ENCODE measurements at places on chromosomes 12 and 14.

DNA sequence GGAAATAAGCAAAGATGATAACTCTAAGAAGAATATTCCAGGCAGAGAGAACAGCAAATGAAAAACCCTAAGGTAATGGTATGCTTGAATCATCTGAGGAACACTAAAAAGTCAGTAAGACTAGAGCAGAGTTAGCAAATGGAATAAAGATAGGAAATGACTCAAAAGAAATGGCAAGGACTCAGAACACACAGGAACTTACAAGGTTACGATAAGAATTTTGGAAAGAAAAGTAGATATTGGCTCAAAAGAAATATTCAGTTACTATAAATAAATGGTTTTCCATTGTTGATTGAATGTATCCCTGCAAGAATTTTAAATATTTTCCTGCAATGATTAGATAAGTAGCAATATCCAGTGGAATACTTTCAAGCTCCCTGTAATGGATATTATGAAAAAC lies 705.8 kb downstream of the C12orf50 start:
- DNase-seq, result no peak

DNA sequence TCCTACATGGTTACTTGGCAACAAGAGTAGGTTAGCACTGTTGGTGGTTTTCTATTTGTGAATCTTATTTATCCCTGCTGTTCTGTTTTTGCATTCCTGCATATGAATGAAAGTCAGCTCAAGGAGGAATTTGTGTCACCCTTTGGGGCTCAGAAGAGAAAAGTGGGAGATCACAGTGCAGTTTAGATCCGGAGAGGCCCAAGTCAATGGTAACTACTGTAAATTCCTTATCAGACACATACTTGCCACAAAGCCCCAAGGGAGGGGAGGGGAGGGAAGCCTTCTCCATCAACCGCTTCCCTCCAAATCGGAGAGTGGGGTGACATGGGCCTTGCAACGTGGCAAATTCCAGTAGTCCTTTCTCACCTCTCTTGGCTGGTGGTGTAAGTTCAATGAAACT lies 15.0 kb downstream of the GSG1 start:
- no peak for DNase-seq

DNA sequence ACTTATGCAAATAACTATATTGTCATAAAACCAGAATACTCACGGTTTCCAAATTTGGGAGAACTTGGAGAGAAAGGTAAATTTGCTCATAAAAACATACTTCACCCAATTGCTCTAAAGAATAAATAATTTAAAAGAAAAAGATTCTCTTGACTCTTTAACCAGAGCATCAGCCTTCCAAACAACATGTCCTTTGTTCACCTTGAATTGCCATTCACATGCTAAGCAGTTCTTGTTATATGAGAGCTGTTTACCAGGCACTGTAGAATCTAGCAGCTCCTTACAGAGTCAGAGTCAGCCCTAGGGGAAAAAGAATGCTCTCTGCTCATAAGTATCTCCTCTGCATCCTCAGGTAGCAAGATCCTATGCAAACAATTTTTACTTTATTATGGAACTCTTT lies 10.2 kb downstream of the SLCO1A2 start:
- DNase-seq, result no peak

GRCh38 chr14:68479247-68479646 lies 313.6 kb downstream of the ZFP36L1 start:
- no peak for DNase-seq

DNA sequence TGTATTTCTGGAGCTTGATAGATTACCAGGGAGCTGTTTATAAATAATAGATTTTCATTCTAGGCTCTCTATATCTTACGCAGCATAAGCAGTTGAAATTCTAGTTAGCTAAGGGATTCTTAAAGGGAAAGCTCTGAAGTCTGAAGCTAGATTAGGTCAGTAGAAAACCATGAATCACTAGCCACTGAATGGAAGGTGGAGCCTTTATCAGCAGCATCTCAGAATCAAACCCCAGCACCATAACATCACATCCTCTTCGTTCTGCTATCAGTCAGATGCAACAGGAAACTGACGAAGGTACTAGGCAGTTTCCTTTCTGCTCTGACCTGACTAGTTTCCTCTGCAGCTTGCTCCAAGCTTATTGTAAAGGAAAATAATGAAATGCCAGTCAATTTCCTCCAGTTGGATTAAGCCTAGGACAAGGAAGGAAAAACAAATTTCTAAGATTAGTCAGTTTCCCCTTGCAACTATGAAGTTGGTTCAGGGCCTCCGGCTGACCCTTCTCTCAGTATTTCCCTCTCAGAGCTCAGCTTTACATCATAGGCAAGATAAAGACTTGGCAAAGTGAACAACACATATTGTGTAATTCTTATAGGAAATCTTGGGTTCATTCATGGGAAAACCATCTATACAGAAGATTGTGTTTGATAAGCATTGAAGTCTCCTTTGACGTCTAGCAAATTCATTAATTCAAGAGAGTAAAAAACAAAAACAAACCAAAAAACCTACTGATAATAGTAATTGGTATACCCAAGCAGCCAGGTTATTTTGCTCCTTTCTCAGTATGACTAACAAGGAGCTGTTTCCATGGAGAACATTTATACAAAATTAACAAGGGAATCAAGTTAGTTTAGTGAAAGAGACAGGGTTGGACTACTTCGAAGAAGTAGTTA lies 43.4 kb upstream of the CFAP54 start:
- DNase-seq, result no peak

GRCh38 chr12:78797196-78797931 lies 67.2 kb upstream of the SYT1 start:
- DNase-seq, result no peak

GRCh38 chr12:94561943-94562411 lies 88.4 kb downstream of the TMCC3 start:
- no peak for DNase-seq

DNA sequence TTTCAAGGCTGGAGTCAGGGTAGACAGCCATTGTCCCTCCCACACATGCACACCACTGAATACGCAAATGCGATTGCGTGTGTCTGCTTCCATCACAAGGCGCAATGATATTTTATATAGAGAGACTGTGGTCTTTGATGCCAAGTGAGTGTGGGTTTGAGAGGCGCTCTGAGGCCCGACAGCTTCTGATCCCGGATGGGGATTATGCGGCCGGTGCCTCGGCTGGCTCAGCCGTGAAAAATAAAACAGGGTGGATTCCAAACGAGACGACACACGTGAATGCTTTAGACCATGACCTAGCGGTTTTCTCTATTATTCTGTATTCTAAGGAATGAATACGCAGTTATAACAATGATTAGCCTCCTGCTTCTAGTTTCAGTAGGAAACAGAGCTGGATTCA lies 72.5 kb downstream of the TMEM132D start:
- DNase-seq, result no peak

GRCh38 chr14:58082011-58082410 lies 70.0 kb downstream of the ARMH4 start:
- DNase-seq, result no peak

- no peak for DNase-seq
Measured at GRCh38 chr12:117360551-117361346, 677 bp downstream of the NOS1 start.

DNA sequence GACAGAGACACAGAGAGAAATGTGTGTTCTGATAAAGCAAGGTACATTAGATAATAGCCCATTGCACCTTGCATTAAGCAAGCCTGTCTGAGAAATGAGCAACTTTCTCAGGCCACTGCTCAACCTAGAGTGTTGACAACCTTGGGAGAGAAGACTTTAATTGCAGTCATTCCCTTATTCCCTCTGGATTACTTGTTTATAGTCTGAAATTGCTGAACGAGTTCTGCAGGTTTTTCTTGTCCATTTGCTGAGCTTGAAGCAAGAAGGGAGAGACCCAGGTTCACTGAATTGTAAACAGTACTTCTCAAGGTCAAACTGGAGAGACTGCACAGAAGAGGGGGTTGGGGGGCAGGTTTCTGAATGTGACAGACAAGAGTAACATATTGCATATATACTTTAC lies 159.4 kb upstream of the PLEKHG7 start:
- no peak for DNase-seq

- no peak for DNase-seq
Measured at GRCh38 chr12:103832048-103832997, 8.7 kb downstream of the NT5DC3 start.

DNA sequence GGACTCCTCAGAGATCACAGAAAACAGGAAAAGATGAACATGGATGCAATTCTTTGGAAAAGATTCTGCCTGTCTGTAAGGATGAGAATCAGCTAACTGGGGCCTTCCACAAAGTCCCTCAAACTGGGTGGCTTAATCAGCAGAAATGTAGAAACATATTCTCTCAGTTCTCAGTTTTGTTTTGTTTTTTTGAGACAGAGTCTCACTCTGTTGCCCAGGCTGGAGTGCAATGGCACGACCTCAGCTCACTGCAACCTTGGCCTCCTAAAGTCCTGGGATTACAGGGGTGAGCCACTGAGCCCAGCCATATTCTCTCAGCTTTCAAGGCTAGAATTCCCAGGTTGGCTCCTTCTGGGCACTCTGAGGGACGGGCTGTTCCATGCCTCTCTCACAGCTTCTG lies 38.2 kb upstream of the CLIP1 start:
- DNase-seq, result no peak

DNA sequence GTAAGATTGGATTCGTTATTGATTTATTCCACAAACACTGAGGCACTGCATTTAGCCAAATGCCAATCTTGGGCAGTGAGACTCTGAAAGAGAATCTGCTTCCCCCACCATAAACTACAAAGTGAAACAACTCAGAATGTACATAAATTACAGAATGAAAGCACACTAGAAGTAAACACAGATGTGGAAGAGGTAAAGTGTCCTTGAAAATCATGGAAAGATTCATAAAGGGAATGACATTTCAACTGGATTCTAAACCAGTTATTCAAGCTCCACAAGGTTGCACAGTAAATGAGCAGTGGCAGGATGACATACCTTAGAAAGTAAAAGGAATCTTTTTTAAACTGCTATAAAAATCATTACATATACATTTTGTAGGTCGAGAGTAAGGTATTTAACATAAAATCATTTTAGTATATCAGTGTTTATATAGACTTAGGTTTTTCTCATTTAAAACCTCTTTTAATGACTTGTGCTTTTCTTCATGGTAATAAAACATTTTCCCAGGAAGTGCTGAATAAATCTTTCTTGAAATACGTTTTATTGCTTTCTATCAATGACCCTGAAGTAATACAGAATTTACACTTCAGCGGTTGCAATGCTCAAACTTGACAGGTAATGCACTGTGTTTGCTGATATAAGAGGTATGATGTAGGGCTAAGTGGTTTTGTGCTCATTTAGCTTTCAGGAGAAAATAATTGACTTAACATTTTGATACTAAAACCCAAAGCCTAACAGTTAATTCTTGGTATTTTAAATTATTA lies 270.6 kb downstream of the NAV3 start:
- no peak for DNase-seq

DNA sequence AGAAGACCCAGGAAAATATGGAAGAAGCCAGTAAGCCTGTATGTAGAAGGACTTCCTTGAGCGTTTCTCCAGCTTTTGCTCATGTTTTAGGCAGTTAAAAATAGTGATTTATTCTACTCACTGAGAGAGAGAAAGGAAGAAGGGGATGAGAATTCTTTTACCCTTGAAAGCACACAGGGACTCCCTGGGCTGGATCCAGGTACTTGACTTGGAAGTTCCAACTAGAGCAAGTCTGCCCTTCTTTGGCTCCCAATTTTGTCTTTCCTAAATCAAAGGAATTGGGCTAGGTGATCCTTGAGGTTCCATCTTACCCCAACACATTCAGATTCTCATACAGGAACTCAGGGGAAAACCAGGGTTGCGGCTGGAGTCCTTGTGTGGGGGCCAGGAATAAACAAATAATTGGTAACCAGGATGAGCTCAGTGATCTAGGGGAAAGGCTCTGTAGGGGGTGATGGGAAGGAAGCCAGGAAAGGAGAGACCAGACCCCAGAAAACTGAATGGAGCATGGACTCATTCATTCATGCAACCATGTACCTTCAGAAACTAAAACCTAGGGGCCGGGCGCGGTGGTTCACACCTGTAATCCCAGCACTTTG lies 11.5 kb upstream of the ITGA5 start:
- no peak for DNase-seq

- DNase-seq, result no peak
Measured at GRCh38 chr12:110105986-110106385, 18.2 kb upstream of the IFT81 start.

DNA sequence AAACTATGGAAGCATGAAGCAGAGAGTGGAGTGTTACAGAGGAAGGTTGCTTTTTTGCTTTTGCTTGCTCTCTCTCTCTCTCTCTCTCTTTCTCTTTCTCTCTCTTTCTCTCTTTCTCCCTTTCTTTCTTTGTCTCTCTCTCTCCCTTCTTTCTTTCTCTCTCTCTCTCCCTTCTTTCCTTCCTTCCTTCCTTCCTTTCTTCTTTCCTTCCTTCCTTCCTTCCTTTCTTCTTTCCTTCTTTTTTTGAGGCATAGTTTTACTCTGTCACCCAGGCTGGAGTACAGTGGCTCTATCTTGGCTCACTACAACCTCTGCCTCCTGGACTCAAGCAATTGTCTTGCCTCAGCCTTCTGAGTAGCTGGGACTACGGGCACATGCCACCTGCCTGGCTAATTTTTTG lies 7.6 kb downstream of the ARHGDIB start:
- DNase-seq, result no peak

DNA sequence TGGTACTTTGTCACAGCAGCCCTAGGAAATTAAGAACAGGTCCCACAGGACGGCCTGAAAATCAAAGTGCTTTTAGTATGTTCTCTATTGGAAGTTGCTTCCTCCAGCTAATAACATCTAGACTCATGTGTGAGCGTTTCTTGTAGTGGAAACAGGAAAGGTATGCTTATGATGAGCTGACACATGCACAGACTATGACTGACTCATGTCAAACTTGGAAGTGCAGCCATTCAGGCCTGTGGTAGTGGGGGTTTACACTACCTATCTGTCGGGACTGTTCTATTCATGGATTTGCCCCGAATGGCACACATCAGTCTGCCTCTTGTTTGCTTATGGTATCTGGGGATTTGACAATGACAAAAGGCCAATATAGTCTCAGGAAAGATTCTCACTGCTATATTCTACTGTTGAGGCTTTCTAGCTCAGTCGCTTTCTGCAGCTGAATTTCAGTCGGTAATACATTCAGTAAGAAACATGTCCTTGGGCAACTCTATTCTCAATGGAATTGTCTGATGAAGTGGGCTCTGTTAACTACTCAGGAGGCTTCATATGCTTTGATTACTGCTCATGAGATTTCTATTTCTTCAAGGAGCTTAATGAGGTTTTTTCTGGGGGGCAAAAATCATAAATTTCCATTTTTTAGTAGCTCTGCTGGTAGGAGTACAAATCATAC lies 270.3 kb upstream of the DAAM1 start:
- DNase-seq, result no peak

DNA sequence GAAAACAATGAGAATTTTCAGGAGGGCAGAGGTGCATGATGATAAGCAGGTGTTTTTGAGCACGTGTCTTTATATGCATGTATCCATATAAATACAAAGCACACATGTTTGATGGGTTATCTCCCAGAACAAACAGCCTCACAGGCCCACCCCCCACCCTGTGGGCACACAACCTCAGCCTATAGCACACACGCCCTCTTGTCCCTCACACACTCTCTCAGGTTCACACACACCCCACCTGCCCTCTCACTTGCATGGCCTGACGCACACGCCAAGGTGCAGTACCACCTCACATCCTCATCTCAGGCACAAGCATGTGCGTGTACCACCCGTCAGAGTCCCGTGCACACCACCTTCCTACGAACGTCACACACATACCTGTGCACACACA lies 8.6 kb upstream of the KRT8 start:
- DNase-seq, result no peak
